Stimulated activated CD4-positive, alpha-beta T cell treated with anti-CD3 and anti-CD28 coated beads, Interleukin-4, amount 100 ng/mL, for 4 hours (primary cell): ENCODE measurements at places on chromosomes 12 and 14.

DNA sequence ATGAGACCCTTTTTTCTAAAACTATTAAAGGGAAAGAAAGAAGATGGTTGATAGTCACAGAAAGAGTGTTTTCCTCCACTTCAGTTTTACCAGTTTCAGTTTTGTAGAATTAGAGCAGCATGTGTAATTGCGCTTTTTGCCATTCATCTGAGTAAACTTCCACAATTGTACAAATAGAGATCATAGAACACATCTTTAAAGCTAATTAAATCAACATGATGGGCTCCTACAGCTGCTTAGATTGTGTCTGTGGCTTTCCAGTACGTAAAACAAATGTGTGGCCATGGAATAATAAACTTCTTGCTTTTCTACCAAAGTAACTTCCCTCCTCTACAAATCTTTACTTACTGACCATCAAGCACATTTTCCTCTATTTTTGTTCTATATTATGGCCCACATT lies 84.2 kb upstream of the LRIG3 start:
- DNase-seq = no peak

DNA sequence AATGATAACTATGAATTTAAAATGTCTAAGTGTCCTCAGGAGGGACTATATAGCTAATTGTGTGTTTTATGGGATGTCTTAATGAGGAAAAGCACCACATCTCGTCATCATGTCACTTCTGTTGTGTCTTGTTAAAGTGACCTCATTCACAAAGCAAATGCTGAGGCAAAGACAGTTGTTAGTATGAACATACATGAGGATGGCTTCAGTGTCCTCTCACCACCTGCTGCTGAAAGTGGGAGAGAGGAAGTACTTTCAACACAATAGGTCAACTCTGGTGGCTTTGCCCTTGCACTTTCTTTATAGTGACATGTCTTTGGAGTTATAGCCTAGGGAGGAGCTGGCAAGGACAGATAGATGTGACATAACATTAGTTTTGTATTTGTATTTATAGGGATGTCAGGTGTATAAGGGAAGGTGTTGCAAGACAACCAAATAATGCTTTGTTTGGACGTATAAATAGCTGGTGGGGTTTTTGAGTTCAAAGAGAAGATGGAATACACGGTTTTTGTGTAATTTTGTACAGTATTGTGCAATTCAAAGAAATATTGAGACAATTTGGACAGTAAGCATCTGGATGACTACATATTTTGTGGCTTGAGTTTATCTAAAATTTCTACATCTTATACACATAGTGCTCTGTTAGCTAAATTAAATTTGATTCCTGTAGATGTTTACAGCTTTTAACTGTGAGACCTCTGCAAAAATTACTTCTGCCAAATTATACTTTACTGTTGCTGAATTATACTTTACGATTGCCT lies 131.7 kb upstream of the ATP2B1 start:
- DNase-seq = no peak

- DNase-seq = no peak
Measured at GRCh38 chr12:90909069-90909770, 45.8 kb downstream of the CCER1 start.

- DNase-seq = no peak
Measured at GRCh38 chr14:27049701-27050100, 451.9 kb upstream of the NOVA1 start.

GRCh38 chr12:106071686-106072085 lies 67.1 kb downstream of the NUAK1 start:
- DNase-seq = no peak

GRCh38 chr12:131909752-131910219 lies 15.4 kb downstream of the ULK1 start:
- no peak for DNase-seq

DNA sequence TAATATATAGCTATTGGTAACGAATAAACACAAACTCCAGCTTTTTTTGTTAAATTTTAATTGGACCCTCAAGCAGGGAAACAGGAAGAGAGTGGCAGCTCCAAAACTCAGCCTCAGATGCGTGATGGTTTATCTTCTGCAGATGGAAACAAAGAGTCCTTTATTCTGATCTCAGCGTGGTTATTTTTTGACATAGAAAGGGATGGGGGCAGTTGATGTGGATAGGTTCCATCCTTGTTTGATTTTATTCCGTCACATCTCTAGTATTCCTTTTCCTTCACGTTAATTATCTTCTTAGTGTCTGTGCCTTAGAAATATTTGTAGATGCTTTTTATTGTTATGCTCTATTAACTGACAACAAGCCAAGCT lies 447.6 kb upstream of the SEL1L start:
- no peak for DNase-seq

GRCh38 chr12:96261557-96261956 lies 67.4 kb downstream of the ELK3 start:
- DNase-seq = no peak

DNA sequence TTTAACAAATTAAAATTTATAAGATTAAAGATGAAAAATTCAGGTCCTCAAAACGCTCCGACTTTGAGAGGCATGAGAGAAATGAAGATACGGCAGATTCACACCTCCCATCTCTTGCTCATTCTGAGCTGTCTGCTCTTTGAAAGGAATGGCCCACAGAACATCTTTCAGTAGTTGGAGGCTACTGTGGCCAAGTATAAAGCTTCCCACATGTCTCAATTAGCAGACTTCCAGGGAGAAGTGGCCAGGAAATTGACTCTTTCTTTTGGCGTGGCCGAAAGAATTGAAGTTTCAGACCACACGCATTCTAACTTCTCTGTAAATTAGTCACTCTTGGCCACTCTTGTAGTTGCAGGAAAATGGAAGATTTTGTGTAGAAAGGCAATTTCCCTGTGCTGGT lies 129.2 kb downstream of the DIP2B start:
- no peak for DNase-seq

DNA sequence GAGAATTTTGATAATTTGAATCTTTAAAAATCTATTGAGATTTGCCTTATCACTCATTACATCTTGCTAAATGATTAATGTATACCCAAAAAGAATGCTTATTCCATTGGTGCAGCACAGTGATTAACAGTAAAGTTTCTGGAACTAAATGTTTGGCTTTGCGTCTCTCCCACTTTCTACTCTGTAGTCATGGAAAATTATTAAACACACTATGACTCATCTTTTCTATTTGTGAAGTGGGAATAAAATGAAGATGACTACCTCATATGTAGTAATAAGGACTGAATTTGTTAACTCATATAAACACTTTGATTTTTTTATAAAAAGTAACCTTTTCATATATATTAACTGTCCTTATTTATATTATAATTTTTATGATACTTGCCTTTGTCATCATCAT lies 118.1 kb downstream of the RERGL start:
- no peak for DNase-seq

DNA sequence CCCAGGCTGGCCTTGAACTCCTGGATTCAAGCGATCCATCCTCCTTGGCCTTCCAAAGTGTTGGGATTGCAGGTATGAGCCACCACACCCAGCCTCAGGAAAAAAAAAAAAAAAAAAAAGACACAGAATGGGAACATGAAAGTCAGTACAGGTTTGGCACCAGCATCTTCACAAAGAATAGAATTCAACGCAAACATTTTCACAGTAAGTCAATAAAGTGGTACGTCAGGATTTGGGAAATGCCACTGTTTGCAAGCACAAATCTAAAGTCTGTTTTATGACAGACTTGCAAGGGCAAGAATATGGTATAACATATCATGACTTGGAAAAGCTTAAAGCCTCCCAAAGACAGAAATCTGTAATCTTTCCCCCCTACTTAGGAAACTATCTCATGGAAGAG lies 34.9 kb upstream of the WDR89 start:
- no peak for DNase-seq

- DNase-seq = no peak
Measured at GRCh38 chr12:4353785-4354208, 25.7 kb downstream of the FGF23 start.

DNA sequence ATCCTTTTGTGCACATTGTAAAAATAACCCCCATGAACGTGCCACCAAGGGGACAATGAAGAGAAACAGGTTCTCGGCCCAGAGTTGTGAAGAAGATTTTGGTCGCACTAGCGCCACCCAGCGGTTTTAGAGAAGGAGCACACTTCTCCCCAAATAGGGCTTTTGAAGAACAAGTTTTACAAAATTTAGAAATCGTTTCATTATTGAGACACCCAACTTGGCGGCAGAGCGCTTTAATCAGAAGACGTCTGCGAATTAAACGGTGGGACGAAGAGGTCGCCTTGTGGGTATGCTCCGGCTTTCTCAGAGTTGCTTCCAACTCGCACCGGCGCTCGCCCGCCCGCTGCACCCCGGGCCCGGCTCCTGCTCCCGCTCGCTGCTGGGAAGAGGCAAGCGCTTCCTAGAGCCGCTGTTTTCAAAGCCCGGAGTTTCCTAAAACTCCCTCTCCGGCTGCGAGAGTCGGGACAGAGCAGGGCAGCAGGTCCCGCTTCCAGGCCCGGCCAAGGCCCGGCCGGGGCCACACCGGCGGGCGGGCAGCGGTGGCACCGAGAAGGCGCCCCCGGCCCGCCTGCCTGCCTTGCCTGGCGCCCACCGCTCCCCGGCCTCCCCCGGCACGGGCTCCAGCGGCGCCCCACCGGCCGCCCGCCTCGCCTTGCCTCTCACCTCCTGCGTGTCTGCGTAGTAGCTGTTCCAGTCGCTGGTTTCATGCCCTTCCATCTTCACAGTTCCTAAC lies 645 bp downstream of the FOXA1 start:
- DNase-seq = no peak

DNA sequence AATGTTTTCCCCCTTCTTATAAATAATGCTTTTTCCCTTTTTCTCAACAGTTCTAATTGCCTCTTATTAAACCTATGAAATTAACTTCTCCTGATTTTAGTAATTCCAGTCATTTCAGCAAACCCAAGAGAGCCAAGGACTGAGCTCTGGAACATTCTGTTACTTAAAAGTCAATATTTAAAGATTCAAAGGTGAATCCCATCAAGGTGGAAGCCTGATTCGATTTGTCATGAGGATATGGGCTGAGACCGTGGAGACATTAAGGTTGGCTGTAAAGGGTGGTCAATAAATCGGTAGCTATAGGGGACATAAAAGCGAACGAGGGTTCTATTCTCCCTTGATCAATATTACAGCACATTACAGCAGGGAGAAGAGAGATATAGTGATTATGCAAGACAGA lies 66.6 kb upstream of the NELL2 start:
- DNase-seq = no peak

GRCh38 chr14:89899917-89900663 lies 54.4 kb downstream of the EFCAB11 start:
- no peak for DNase-seq
